Hippocampal formation (tissue), 2 donors: ENCODE measurements at places on chromosomes 1 and 21.

GRCh38 chr1:111723871-111724270, 15.3 kb downstream of the INKA2 start:
- no peak for DNase-seq

GRCh38 chr1:231337043-231337471, 595 bp downstream of the EXOC8 start:
- DNase-seq = no peak

GRCh38 chr21:14846621-14847020, 218.2 kb downstream of the NRIP1 start:
- no peak for DNase-seq

DNA sequence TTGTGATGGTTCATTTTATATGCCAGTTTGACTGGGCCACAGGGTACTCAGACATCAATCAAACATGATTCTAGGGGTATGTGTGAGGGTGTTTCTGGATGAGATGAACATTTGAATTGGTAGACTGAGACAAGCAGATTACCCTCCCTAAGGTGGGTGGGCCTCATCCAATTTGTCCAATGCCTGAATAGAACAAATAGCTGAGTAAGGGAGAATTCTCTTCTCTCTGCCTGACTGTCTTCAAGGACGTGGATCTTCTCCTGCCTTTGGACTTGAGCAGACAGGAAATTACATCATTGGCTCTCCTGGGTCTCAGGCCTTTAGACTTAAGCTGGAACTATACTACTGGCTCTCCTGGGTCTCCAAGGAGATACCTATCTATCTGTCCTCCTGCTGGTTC, 64.4 kb downstream of the SUSD4 start:
- no peak for DNase-seq

DNA sequence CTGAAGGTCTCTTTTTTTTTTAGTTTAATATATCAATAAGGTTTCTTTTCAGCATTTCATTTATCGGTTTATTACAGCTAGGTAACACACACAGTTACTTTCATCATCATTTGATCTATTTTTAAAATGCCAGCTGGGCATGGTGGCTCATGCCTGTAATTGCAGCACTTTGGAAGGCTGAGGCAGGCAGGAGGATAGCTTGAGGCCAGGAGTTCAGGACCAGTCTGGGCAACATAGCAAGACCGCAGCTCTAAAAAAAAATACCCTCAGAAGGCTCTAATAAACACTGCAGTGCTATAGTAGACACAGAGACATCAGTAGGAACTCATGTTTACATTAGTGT, 48.5 kb upstream of the VAMP3 start:
- no peak for DNase-seq

GRCh38 chr1:160548960-160549664, 26.1 kb upstream of the SLAMF6 start:
- DNase-seq = no peak

GRCh38 chr1:18088077-18088594, 19.5 kb upstream of the IGSF21 start:
- no peak for DNase-seq

GRCh38 chr1:64215576-64215975, 12.2 kb downstream of the UBE2U start:
- no peak for DNase-seq

DNA sequence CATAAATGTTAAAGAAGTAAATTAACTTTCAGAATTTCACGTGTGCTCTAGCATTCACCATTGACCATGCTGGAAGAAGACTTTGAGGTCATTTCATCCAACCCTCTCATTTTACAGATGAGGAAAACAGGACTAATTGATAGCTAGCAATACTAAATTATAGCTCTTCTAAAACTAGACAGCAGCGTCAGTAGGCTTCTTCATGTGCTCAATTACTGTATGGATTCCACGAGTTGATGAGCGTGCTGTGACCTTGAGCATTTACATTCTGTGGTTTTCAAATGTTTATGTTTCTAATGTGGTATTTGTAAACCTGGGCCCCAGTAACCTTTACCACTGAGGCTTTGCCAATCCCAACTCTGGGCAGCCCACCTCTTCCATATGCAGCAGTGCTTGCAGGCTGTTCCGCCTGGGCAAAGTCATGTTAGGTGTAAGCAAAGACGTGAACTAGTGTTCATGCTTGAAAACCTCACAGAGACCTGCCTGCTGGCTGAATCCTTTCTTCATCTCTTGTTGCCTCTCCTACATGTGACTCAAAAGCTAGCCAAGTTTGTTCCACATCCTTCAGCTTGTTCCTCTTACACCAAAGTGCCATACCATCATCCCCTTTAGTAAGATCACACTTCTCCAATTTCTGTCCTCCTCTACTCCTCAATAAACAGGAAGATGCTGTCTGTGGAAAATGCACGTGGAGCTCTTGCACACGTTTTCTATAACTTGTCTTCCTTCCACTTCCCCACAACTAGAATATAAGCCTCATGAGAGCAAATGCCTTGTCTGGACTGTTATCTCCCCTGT, 17.2 kb downstream of the KCNJ15 start:
- no peak for DNase-seq

DNA sequence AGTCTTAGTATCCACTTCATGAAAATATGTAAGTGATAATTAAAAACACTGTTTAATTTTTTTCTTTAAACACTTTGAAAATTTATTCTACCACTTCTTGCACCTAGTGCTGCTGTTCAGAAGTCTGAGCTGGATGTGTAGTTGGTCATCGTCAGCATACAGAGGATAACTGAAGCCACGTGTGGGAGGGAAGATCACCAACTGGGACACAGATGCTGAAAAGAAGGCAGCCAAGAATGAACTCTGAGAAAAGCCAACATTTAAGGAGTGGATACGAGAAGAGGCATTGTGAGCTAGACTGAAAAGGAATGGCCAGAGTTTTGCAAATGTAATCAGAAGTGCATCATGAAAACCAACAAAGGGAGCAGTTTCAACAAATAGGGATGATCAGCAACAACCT, 24.6 kb upstream of the CLCA4 start:
- DNase-seq = no peak

DNA sequence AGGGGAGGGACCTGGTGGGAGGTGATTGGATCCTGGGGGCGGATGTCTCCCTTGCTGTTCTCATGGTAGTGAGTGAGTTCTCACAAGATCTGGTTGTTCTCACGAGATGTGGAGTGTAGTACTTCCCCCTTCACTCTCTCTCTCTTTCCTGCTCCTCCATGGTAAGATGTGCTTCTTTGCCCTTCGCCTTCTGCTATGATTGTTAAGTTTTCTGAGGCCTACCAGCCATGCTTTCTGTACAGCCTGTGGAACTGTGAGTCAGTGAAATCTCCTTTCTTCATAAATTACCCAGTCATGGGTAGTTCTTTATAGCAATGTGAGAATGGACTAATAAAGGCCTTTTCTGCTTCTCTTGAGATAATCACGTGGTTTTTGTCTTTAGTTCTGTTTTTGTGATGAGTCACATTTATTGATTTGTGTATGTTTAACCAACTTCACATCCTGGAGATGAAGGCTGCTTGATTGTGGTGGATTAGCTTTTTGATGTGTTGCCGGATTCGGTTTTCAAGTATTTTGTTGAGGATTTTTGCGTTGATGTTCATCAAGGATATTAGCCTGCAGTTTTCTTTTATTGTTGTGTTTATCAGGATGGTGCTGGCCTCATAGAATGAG, 45.5 kb downstream of the RABGAP1L start:
- no peak for DNase-seq

GRCh38 chr1:221695301-221695700, 46.6 kb downstream of the DUSP10 start:
- DNase-seq = no peak

DNA sequence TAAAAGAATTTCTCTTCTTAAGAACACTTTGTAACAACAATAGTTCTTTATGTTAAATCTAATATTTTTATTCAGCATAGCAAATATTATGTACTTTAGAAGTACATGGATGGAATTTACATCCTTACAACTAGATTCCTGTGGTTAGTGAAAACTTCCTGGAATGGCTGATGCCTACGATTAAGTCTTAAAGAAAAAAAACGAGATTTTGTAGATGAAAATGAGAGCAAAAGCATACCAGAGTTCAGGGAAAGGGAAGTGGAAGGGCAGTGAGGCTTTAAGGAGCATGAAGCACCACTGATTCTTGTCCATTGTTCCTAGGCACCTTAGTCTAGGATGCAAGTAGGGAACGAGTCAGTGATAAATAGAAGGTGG, 26.7 kb downstream of the CFH start:
- DNase-seq = no peak

GRCh38 chr21:43372663-43373361, 54.1 kb downstream of the SIK1 start:
- DNase-seq = no peak

DNA sequence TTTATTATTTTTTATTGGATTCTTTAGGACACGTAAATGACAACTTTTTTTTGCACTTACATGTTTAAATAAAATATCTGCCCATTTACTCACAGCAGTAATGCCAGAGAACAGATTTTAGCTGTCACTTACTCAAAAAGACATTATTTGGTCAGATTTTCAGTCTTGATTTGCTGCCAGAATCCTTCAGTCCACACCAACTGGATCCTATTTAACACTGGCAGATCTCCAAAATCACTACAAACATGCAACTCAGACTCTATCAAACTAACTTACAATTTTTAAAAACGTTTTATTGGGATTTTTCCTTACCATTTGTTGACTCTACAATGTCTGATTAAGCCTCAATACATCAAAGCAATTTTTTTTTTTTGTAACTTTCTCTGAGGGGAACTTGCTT, 11.1 kb downstream of the ATP6V1G3 start:
- DNase-seq = no peak

GRCh38 chr21:8990326-8991087, 1530.9 kb upstream of the TPTE start:
- DNase-seq = no peak

DNA sequence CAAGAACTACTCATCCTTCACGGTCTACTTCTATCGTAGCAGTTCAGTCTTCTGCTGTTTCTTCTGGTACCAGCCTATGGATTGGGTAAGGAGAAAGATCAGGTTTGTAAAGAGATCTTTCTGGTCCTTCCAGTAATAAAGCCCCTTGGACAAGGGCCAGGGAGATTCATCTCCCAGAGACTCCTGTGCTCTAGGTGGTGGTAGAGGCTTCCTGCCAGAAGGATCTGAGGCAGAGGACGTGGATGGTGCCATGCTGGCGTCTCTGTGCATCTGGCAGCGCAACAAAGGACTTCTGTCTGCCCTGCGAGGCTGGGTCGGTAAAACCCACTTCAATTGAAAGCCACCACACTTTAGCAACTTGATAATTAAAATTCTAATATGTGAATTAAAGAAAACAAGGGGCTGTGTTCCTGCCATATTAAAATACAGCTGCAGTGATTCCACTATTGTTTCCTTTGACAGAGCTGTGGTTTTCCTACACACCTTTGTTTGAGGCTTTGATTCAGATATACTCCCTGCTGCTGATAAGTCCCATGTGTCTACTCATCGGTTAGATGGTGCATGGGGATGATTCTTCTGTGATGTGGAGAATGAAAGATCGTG, 73.6 kb downstream of the ROR1 start:
- no peak for DNase-seq

- no peak for DNase-seq
Observed at GRCh38 chr21:39525129-39525528, 73.4 kb downstream of the SH3BGR start.

DNA sequence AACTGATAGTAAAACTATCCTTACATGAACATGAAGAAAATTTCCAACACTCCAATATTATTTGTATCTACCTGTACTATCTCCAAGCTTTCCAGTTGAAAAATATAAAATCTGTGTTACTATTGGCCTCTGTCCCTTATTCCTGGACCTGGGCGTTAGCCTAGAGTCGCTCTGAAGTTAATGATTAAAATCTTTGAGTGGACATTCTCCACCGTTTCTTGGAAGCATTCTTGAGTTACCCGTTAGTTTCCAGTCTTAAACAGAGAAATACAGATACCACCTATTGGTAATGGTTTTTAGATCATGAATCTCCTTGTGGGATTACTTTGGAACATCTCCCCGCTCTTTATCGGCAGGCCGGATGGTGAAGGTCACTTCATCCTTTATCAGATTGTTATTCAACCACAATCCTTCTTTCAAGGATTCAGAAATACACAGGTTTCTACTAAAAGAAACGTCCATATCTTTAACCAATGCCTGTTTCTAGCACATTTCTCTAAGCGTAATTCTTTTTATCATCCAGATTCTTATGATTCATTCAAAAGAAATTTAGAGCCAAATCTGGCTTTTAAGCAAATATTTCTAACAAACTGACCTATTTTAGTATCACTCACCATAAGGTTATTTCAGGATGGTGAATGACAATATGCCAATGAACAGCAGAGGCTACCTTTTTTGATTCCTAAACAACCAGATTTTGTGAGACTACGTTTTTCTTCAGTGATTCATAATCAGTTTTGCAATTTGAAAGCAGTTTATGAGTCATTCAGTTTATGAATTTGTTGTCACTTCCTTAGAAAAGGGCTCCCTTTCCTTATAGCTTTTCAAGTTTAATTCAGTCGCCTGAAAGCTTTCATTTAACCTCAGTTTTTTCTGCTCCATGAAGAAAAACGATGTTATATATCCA, 70.2 kb upstream of the ERRFI1 start:
- no peak for DNase-seq

DNA sequence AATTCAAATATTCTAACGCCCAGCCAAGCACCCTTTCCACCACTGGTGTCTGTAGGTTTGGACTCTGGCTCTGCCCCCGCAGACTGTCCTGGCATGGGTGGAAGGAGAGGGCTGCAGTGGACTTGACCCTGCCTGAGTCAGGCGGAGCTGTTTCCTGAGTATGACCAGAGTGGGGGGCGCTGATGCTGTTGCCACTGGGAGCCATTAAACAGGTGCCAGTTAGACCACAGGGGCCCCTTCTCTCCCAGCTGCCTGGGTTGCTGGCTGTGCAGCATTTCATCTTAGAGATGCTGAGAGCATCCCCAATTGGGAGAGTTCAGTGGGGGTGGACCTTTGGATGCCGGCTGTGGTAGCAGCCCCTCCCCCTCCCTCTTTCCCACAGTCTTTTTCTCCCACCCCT, 539.5 kb downstream of the MATN1 start:
- DNase-seq = no peak

DNA sequence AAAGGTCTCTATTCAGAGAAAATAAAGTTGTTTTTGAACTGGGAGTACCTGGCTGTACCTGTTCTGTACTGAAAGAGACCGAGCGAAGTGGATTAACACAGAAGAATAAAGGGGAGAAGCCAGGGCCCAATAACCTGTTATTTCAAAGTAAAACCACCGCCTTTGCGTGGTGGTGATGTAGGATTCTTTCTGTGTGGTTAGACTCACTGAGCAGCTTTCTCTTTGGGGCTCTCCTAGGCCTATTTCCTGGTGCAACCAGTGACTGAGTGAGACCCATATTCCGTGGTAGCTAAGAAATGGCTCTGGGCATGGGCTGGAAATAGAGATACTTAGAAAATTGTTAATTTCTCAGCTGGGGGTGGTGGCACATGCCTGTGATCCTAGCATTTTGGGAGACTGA, 99.9 kb downstream of the XCL2 start:
- DNase-seq = no peak
